ENCODE measurements at places on chromosomes 5 and 9.

DNA sequence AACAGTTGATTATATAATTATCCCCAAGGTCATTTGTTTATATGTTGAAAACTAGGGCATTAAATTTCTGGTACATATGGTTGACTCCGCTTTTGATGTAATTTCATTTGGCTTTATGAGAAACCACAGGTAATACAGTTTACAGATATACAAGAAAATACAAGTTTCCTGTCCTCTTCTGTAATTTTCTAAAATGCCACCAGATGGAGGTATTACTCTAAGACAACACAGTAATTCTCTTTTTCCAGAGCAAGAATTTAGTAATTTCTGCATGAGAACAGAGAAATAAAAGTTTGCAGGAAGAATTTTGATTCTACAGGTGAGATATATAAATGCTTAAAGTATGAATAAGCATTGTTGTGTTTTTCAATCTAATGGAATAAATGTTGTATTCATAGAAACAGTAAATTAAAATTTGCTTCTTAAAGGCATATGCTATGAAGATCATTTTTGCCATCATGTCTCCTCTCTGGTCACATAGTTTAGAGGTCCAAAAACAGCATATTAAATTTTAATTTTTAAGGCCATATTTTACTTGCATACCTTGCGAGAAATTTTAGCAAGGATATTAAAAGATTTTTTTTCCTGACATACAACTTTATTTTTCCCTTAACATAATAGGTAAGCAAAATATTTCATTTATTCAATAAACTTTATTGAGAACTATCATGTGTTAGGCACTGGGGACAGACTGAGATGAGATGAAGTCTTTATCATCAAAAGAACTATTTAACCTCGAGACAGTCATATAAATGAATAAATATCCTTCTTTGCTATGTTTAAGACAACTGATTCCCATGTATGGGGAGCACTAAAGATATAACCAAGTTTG, 22.7 kb downstream of the CHD1 start:
- no peak for DNase-seq

DNA sequence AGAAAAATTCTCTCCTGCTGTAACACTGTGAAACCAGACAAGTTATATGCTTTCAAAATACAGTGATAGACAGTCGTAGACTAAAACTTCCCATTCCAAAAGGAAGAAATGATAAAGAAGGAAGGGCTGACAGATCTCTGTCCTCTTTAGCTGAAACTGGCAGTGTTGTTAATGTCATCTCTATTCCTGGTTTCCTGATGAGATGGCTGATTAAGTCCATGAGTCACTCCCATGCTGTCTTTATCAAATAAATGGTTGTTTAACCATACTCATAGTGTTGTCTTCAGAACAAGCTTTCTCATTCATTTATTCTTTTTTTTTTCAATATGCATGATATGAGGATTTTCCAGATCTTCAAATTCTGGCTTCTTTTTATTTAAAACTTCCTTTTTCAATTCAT, 952.2 kb upstream of the WWC1 start:
- DNase-seq: no peak

DNA sequence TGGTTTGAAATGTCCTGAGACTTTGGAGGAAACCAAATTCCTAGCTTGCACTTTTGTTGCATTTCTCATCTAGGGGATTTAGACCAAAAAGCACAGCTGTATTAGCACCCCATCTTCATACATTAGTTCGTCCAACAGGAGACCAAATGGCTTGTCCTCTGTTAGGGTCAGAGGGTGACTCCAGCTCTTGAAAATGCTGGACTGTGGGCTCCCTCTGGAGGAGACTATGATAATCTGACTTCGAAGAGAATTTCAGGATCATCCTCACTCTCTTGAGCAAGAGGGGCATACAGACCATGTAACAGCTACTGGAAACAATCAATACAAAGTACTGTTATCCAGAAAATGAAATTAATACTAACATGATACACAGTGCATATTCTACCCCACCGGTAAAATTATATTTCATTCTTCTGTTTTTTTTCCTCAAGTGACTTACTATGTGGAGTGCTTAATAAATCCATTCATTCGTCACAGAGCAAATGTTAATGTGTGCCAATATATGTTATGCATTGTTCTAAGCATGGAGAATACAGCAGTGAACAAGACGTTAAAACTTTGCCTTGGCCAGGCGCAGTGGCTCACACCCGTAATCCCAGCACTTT, 63.7 kb upstream of the PPP2CA start:
- DNase-seq: no peak

DNA sequence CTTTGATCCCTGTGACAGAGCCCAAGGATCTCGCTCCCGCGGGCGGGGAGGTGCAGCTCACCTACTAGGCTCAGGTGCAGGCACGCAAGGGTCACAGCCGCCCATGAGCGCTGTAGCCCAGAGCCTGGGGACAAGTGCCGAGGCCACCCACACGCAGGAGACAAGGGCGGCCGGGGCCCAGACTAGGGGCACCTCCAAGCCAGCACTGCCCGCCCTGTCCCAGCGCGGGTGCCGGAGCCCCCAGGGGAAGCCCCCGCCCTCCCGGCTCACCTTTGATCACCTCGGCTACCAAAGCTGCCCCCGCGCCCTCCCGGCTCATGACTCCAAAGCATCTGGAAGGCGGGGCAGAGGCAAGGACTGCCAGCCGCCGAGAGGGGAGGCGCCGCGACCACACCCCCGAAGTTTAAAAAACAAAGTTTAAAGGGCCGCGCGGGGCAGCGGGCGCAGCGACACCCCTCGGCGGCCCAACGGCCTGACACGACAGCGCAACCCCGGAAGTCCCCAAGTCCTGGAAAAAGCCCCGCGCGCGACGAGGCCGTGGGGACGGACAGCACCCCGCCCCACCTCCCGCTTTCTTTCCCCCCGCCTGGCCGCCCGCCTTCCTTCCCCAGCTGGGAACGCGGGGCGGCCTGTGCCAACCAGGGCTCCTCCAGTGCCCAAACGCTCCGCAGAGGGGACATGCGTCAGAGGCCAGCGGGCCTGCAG, 53.0 kb downstream of the CDC14B start:
- peak; percentile 41 for DNase-seq

DNA sequence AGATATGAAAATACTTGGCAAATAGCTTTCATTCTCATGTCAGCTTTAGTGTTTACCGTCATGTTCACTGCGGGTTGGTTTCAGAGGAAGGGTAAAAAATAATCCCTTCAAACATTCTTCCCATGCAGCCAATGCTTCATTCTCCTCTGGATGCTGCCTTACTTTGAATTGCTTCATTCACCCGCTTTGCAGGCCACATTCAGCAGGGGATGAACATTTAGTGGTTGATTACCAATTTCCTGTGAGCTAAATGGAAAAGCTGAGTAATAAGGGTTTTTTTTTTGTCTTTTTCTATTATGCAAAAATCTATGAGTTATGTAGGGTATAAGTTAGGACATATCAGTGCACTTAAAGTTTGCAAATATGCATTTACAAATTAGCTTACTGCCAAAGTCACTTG, 96.3 kb upstream of the MEF2C start:
- DNase-seq: no peak

DNA sequence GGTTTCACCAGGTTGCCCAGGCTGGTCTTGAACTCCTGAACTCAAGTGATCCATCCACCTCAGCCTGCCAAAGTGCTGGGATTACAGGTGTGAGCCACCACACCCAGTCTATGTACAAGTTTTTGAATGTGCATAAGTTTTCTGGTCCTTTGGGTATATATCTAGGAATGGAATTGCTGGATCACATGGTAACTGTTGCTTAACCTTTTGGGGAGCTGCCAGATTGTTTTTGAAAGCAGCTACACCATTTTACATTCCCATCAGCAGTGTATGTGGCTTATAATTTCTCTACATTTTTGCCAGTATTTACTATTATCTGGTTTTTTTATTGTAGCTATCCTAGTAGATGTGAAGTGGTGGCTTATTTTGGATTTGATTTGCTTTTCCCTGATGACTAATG, 8.9 kb upstream of the LNPEP start:
- DNase-seq: no peak

- DNase-seq: no peak
These were observed 74.8 kb downstream of the CETN3 start for GRCh38 chr5:90334741-90335140.

DNA sequence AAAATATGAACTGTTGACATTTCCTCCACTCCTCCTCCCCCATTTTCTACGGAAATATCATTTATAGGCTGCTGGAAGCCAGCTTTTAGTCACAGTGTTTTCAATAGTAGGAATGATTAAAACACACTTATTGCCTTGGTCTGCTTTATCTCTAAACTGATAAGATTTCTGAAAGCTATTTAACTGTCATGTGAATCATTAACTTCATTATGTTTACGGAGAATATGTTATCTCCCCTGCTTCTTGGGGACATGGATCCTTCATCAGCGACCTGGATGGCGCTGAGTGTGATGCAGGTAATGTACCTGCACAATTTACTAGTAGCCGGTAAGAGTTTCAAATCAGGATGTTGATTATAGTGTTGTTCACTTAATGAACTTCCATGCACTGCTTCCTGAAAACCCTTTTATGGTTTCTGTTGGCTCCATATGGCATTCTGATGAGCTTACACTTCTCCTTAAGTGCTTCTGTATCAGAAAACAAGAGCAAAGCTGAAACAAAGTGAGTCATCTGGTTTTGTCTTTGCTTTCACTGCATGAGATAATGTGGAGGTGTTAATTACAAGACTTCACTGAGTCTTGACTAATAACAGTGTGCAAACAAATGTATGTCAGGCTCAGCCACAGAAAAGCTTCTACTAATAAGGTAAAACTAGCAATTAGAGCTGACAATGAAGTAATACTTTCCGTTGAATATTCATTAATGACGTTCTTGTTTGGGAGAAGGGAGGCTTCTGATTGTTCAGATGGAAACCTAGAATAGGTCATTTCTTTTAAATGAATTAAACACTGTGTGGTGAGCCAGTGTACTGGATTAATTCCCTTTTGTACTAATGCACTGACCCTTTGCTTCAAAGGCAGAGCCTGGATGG, 162.4 kb upstream of the ZNF608 start:
- DNase-seq: no peak

DNA sequence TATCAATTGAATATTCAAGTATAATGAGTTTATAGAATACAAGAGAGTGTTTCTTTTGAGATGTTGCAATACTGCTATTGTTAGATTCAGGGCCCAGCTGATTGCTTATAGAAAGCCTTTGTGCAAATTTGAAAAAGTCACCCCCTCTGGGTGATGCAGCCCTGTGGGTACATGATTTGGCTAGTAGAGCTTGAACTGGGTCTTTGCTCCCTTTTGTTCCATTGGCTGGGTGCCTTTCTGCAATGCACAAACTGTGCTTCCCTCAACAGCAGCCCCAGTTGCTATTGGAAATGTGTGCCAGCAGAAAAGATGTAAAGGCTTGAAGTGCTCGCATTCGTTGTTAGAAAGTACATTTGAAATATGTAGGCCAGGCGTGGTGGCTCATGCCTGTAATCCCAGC, 61.8 kb upstream of the CEMIP2 start:
- no peak for DNase-seq

Measured in stimulated activated CD8-positive, alpha-beta memory T cell treated with anti-CD3 and anti-CD28 coated beads, Interleukin-15, amount 100 ng/mL, for 24 hours (primary cell).